ENCODE measurements at places on chromosomes 16 and 17. TPM values are rescaled to one million over a fixed set of nuclear protein-coding genes. Genes with fewer than 3 reads are reported as not detected.

GRCh38 chr17:5283571-5284315, 1.7 kb downstream of the RABEP1 start:
- DNase-seq, result no peak
- H3K27me3 ChIP-seq, result no peaks in the 10 kb centered on the region
- peak overlapping the region; percentile 82 for H3K4me3 ChIP-seq
- H3K27ac ChIP-seq, result no peak overlapping the region
- H3K4me1 ChIP-seq, result peaks cover 30% of the 10 kb centered on the region

- peaks cover 61% of the 10 kb centered on the region for H3K36me3 ChIP-seq
- no peak overlapping the region for H3K4me3 ChIP-seq
- DNase-seq, result no peak
- H3K4me1 ChIP-seq, result no peaks in the 10 kb centered on the region
- H3K27me3 ChIP-seq, result no peaks in the 10 kb centered on the region
Measured at GRCh38 chr16:28130099-28131088, 66.9 kb upstream of the GSG1L start.

- no peak overlapping the region for H3K27ac ChIP-seq
- H3K4me3 ChIP-seq, result no peak overlapping the region
- no peaks in the 10 kb centered on the region for H3K27me3 ChIP-seq
- no peak for DNase-seq
- no peaks in the 10 kb centered on the region for H3K4me1 ChIP-seq
- no peaks in the 10 kb centered on the region for H3K36me3 ChIP-seq
Measured at GRCh38 chr16:20946015-20946629, 45.6 kb downstream of the LYRM1 start.

- H3K4me3 ChIP-seq, result no peak overlapping the region
- H3K27me3 ChIP-seq, result no peaks in the 10 kb centered on the region
- no peak overlapping the region for H3K27ac ChIP-seq
- H3K36me3 ChIP-seq, result no peaks in the 10 kb centered on the region
- H3K4me1 ChIP-seq, result no peaks in the 10 kb centered on the region
- no peak for DNase-seq
Measured at GRCh38 chr16:60123392-60124023, 1389.4 kb upstream of the GOT2 start.

DNA sequence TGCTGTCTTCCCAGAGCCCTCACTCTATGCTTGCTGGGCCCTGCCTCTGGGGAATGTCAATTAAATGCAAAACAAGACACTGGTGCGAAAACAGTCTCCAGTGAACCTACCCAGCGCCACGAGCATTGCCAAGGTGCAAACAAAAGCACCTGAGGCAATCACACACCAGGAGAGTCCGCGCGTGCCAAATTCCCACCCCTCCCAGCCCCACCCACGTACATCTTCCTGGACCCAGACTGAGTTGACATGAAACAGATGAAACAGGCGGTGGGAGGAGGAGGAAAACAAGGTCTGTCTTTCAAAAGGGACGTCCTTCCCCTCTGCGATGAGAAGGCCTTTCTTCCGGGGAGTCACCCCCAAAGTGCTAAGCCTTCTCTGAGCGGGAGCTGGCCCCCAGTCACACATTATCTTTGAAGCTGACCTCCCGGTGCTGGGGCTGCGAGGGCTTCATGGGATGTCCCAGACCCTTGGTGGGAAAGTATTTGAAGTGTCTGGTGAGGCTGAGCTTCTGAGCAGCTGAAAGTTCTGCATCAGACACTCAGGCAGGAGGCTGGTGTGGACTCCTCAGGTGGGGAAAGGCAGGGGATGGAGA, 200.4 kb downstream of the AXIN2 start:
- H3K4me1 ChIP-seq, result no peaks in the 10 kb centered on the region
- DNase-seq, result no peak
- H3K27me3 ChIP-seq, result peaks cover 3% of the 10 kb centered on the region
- no peaks in the 10 kb centered on the region for H3K36me3 ChIP-seq

The CENPV gene
- 16.1 TPM for total RNA-seq

GRCh38 chr16:50326835-50327465, 41.8 kb downstream of the BRD7 start:
- no peaks in the 10 kb centered on the region for H3K36me3 ChIP-seq
- H3K27me3 ChIP-seq, result no peaks in the 10 kb centered on the region
- no peak overlapping the region for H3K27ac ChIP-seq
- no peak for DNase-seq

The KRTAP4-9 gene
- total RNA-seq, result not detected

- peaks cover 25% of the 10 kb centered on the region for H3K4me1 ChIP-seq
- DNase-seq, result no peak
- H3K27me3 ChIP-seq, result no peaks in the 10 kb centered on the region
- peak overlapping the region; percentile 61 for H3K4me3 ChIP-seq
Measured at GRCh38 chr17:45248132-45248957, 13.5 kb downstream of the SPATA32 start.

The SCNN1G gene
- total RNA-seq, result not detected

DNA sequence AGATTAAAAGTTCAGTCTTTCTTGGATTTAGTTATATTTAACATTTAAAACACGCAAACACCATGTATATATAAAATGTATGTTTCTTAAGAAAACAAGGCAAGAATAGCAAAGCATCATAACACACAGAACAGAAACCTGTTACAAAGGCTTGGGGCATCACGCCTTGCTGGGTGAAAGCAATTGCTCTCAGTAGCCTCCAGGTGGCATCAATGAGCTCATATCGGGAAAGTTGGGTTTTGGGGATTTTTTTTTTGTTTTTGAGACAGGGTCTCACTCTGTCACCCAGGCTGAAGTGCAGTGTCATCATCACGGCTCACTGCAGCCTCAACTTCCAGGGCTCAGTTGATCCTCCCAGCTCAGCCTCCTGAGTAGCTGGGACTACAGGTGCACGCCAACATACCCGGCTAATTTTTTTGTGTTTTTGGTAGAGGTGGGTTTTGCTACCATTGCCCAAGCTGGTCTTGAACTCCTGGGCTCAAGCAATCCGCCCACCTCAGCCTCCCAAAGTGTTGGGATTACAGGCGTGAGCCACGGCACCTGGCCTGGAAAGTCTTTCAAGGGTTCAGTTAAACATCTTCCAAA, 56.9 kb downstream of the CYB5D2 start:
- peaks cover 10% of the 10 kb centered on the region for H3K4me1 ChIP-seq
- H3K27me3 ChIP-seq, result no peaks in the 10 kb centered on the region
- peaks cover under 1% of the 10 kb centered on the region for H3K36me3 ChIP-seq
- no peak overlapping the region for H3K27ac ChIP-seq

- no peak overlapping the region for H3K27ac ChIP-seq
- no peaks in the 10 kb centered on the region for H3K36me3 ChIP-seq
- peaks cover 20% of the 10 kb centered on the region for H3K27me3 ChIP-seq
- H3K4me1 ChIP-seq, result peaks cover 70% of the 10 kb centered on the region
- DNase-seq, result no peak
- H3K4me3 ChIP-seq, result no peak overlapping the region
Measured at GRCh38 chr16:85176541-85177447, 64.5 kb upstream of the CIBAR2 start.

The PPL gene
- total RNA-seq, result 6.9 TPM

DNA sequence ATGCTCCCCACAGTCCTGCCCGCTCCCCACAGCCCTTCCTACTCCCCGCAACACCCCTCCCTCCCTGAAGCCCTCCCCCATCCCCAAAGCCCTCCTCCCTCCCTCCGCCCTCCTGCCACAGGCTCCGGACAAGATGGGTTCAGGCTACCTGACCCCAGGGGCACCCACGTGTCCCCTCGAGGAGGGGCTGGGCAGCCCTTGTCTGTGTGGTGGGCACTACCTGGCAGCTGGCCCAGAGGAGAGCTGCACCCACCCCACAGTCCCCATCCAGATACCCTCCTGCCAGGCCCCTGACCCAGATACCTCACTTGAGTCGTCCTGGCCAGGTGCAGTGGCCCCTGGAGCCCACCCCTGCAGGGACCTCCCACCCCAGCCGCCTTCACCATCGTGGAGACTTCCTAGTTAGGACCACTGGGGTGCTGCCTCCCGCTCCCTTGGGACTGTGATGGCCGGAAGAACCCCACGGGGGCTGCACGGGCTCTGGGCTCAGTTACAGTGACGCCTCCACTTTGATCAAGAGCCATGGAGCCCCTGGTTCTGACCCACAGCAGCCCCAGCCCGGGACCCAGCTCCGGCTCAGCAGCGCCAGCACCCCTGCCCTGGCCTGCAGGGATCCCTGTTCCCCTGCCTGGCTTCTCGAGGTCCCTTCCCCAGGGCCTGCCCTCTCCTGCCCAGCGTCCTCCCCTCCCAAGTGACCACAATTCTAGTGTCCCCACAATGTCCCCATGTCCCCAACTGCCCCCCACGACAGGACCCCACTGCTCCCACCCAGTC, 806 bp downstream of the PERCC1 start:
- peak overlapping the region; percentile 79 for H3K27ac ChIP-seq
- peaks cover 12% of the 10 kb centered on the region for H3K4me1 ChIP-seq
- H3K4me3 ChIP-seq, result peak overlapping the region; percentile 50
- no peak for DNase-seq
- H3K36me3 ChIP-seq, result no peaks in the 10 kb centered on the region

DNA sequence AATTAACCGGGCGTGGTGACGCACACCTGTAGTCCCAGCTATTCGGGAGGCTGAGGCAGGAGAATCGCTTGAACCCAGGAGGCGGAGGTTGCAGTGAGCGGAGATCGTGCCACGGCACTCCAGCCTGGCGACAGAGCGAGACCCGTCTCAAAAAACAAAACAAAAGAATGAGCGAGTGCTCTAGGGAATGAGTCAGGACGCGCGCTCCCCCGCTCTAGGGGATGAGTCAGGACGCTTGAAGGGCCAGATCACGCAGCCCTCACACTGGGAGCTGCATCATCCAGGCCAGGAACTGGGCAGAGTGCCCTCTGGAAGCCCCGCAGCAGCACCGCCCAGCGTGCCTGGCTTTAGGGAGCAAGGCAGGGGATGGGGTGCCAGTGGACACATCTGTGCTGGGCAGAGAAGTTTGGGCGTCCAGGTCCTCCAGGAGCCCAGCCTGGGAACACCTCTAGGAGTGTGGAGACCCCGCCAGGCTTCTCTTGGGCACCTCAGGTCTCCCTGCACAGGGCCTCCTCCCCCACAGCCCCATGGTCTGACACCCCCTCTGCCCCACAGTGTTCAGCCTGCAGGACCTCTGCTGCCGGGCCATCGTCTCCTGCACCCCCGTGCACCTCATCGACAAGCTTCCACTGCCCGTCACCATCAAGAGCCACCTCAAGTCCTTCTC, 3.9 kb upstream of the WFIKKN1 start:
- peaks cover 9% of the 10 kb centered on the region for H3K36me3 ChIP-seq
- no peak for DNase-seq
- no peak overlapping the region for H3K4me3 ChIP-seq

The KRTAP2-3 gene
- not detected for total RNA-seq

DNA sequence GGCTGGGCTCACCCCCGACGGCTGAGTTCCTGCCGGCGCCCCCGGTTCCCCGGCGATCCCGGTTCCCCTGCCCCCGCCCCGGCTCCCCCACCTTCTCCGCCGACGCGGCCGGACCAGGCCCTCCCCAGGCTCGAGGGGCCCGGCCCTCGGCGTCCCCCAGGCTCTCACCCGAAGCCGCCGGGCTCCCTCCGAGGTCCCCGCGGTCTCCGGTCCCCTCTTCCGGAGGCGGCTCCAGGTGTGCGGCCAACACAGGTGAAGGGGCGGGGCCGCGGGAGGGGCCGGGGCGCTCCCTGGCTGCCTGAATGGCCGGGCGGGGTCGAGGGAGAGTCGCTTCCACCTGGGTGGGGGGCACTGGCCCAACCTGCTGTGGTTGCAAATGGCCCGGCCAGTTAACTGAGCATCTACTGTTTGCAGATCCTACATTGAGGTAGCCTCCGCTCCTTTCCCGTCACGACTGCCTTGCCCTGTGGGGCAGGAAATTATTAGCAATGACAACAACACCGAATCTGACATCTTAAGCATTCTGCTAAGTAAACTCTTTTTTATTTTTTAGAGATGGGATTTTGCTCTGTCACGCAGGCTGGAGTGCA, at the start of gene BICDL2:
BICDL2 (minus strand) TSS at position 219 of the 590 bp plus-strand sequence. CDS start 1,448 bp downstream, outside the sequence.
- H3K4me1 ChIP-seq, result peaks cover 7% of the 10 kb centered on the region
- H3K36me3 ChIP-seq, result no peaks in the 10 kb centered on the region
- DNase-seq, result no peak

DNA sequence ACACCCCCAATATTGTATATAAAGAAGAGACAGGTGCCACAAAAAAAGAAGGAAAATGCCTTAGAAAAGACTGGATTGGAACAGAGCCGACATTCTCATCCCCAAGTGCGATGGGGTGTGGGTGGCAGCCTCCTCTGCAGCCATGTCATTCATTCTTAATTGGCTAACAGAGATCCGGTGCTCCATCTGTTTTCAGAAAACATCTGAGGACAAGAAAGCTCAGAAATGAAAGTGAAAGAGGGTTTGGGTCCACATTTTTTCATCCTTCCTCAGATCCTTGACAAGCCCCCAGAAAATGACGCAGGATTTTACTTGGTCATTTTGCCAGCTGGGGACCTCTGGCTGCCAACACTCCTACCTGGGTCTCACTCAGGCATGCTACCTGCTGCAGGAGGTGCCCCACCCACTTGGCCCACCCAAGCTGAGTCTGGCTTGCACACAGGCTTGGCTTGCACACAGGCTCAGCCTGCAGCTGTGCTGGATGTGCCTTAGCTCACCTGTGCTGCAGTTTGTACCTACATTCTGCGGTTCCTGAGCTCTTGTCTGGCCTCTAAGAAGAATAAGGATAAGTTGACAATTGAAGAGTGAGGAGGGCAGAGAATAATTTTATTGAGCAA, 21.9 kb downstream of the KIF2B start:
- no peak overlapping the region for H3K4me3 ChIP-seq
- H3K4me1 ChIP-seq, result no peaks in the 10 kb centered on the region
- DNase-seq, result no peak
- no peak overlapping the region for H3K27ac ChIP-seq

DNA sequence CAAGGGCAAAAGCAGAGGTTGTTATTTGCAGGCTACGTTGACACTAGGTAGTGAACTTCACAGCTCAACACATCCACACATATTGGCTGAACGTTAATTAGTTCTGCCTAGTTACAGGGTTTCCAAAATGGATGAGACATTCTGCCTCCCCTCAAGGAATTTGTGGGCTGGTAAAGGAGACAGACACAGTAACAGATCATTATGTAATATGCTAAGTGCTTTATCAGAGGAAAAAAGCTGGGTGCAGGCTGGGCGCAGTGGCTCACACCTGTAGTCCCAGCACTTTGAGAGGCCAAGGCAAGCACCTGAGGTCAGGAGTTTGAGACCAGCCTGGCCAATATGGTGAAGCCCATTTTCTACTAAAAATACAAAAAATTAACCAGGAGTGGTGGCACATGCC, 26.2 kb downstream of the BMERB1 start:
- DNase-seq, result no peak
- no peak overlapping the region for H3K4me3 ChIP-seq
- no peak overlapping the region for H3K27ac ChIP-seq
- no peaks in the 10 kb centered on the region for H3K4me1 ChIP-seq
- H3K36me3 ChIP-seq, result no peaks in the 10 kb centered on the region

DNA sequence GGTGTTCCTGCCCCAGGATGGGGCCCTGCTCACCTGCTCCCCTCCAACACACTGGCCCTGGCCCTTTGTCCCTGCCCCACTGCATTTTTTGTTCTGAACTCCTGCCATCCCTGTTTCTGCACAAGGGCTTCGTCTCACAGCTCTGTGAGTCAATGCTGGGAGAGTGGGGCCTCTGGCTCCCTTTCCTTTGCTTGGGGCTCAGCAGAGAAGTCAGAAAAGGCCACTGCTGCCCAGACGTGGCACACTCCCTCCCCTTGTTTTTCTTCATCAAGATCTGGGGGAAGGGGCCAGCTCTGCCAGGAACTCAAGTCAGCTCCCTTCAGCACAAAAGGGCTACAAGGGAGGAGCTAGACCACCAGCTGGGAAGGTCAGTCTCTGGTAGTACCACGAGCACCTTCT, 8.9 kb downstream of the PROCA1 start:
- no peak overlapping the region for H3K4me3 ChIP-seq
- no peaks in the 10 kb centered on the region for H3K27me3 ChIP-seq
- DNase-seq, result no peak
- peaks cover 74% of the 10 kb centered on the region for H3K36me3 ChIP-seq
- no peaks in the 10 kb centered on the region for H3K4me1 ChIP-seq

All from heart right ventricle (tissue), 16 donors.